ENCODE measurements at places on chromosomes 13 and 19.

DNA sequence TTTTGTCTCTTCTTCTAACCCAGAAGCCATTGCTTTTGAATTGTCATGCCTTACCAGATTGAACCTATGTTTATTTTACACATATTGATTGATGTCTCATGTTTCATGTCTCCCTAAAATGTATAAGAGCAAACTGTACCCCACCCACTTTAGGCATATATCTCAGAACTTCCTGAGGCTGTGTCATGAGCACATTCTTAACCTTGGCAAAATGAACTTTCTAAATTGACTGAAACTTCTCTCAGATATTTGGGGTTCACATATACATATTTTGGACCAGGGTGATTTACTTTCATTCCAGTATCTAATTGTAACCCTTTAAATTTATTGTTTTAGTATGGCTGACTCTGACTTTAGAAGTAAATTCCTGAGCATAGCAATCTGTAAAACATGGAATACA is 723.9 kb upstream of the PCDH20 start:
- no peak for DNase-seq

DNA sequence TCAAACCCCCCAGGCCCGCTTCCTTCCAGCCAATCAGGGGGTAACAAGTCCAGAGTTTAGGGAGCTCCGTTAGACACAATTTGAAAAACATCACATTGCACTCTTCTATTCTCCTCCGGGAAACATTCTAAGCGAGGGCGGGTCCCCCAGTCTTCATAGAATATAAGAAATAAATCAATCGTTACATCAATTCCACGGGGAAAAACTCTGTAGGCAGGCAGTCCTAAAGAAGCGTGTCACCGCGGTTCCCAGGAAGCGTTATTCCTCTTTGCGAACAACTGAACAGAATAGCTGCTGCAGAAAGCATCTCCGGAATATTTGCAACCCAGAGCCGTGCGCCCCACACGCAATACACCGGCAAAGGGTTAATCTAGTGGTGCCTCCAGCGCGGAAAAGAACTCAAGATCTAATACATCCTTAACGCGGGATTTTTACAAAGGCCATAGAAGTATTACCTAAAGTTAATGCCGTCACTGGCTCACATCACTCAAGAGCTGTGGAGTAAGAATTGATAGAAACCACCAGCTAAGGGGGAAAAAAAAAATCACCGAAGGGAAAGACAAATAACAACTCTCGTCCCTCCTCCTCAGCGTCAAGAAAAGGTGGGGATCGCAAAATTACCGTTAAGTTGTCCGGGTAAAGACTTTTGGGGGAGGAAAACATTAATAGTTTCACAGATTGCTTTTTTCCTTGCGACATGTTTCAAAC is 65.1 kb downstream of the KCNRG start:
- DNase-seq, result peak; percentile 56

DNA sequence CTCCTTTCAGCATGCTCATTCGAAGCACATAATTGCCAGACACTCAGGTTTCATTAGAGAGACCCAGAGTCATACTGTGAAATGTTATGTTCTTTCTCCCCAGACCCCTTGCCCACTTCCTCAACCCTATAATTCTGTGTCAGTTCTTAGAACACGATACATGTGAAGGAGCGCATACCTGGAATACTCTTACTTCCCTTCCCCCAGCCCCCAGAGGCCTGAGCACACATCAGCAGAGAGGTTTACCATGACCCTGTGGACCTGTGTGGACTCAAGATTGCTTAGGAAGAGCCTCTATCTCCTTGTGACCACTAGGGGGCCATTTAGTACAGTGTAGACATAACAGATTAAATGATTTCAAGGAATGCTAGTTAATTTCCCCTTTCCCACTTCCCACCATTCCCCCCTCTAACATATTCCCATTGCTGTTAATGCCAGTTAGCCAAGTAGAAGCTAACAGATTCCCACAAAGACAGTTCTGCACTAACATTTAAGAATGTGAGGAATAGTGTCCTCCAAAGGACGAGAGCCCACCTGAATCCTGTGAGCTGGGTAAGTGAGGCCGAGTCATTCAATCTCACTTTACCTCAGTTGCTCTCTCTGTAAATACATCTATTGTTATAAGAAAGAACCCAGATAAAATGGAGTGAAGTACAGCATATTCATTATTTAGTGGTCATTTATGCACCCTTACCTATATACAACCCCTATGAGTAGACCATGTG is 154.2 kb upstream of the MAB21L1 start:
- DNase-seq, result peak; percentile 78

DNA sequence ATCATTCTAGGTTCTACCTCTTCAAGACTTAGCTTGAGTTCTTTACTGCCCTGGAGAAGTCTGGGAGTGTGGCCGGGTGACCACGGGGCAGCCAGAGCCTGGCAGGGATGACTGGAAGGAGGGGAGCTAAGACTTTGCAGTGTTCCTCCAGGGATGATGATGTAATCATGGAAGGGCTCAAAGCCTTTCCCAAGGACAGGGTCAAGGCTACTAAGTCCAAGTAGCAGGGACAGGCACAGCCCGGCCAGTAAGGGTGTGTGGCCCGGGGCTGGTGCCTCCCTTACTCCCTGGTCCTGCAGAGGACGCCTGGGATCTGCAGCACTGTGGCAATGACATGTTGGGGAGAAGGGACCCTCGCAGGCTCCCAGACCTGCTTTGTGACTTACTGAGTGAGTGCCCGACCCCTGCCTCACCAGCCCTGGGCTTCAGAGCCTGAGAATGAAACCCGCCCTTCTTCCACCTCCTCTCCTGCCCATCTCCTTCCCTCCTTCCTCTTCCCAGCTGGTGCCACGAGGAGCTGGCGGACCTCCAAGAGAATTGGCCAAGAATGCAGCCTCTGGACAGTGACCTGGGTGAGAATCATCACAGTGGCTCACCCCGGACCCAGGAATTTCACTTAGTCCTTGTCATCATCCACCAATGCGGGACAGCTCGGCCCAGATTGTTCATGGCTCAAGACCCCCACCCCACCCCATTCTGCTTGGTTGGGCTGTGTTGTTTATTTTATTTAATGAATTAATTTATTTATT is 15.6 kb upstream of the FBXO17 start:
- no peak for DNase-seq

- DNase-seq, result peak; percentile 87
Observed at GRCh38 chr13:67299072-67299635, 69.0 kb upstream of the PCDH9 start.

DNA sequence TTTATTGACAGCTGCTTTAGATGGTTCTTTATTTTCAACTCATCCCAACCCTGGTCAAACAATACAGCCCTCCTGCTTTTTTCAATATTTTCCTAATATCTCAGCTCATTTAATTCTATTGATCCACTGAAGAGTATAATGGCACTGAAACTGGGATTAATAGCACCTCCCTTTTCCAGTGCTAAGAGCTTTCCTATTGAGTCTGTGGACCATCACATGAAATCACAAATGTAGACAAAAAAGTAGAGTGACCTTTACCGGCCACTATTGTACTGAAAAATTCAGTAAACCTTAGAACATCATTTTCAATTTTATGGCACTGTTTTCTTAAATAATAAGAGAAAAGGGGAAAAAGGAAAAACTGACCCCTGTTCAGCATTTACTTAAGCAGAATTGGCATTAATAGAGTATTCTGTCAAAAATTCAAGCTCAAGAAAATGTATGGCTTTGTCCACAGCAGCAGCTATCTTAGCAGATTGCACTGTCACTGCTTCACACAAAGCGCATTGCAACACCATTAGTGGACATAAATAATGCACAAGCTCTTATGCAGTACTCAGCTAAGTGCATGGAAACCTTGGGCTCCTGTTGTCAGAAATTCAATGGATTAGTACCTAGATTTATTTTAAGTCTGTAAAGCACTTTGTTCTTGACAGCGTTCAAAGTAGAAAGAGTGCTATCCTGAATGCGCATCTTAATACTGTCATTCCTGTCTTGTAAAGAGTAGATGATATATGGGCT is 851.0 kb upstream of the KLHL1 start:
- no peak for DNase-seq

DNA sequence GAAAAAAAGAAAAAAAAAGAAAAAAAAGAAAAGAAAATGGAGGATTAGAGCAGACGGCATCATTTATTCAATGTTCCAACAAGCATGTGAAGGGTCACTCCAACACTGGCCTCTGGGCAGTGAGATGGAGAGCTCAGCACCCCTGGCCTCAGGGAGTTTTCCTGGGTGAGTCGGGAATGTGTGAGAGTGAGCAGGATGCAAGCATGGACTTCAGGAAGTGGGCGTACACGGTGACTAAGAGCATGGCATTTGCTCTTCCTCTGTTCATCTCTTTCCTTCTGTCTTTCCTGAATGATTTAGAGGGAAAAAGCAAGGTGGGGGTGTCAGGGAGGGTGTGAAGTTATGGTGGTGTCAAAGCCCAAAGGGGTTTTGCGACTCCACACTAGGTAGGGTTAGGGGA is 682 bp upstream of the CABP5 start:
- DNase-seq, result no peak

GRCh38 chr19:3178377-3178972 is at the start of gene S1PR4:
TSS of gene S1PR4 (plus strand) at chr19:3178769. CDS start at chr19:3178793, 24 bp downstream.
- no peak for DNase-seq

DNA sequence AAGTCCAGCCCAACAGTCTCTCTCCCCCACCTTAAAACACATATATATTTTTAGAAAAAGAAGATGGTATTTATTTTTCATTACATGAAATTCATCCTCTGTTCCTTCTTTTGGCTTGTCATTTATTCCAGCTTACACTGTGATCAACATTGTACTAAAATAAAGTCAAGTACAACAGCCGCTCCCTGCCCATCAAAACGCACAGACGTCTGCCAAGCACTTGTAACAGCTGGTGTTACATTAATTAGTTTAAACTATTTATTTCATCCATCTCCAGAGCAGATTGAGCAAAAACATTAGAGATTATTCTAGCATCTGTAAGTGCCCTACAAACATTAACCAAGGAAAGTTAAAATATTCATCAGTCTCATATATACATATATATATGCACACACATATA is 350.5 kb downstream of the DACH1 start:
- DNase-seq, result no peak

DNA sequence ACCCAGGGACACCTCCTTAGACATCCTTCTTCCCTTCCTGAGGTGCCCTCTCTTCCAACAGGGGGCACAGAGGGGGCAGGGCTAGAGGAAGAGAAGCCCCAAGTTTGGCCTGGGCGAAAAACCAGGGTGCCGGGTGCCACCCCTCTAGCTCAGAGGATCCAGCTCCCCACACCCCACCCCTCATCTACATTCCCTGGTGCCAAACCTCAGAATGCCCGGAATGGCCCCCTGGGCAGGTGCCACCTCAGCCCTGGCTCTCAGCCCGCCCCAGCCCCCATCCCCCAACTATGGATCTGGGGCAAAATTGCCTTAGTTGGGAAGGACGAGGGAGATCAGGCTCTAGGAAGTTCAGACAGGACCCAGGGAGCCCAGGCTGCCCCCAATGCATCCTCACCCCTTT is 2.0 kb downstream of the CNN1 start:
- DNase-seq, result peak; percentile 56

All from fibroblast of skin of scalp (primary cell).